ENCODE measurements at places on chromosomes 13 and 19. TPM values are rescaled to one million over a fixed set of nuclear protein-coding genes. Genes with fewer than 3 reads are reported as not detected.

OR7A5 gene
- total RNA-seq = not detected

EGLN2 gene
- 90.3 TPM for total RNA-seq

ACP5 gene
- 12.3 TPM for total RNA-seq

FCAR gene
- total RNA-seq = not detected

ZNF836 gene
- total RNA-seq = 12.8 TPM

ZSCAN22 gene
- 3.3 TPM for total RNA-seq

ZNF625 gene
- 2.5 TPM for total RNA-seq

YIPF2 gene
- 25.6 TPM for total RNA-seq

ZNF737 gene
- 9.9 TPM for total RNA-seq

ZNF709 gene
- 2.4 TPM for total RNA-seq

ZNF358 gene
- 4.6 TPM for total RNA-seq

KLK4 gene
- not detected for total RNA-seq

TRAPPC6A gene
- total RNA-seq = 35.1 TPM

FOSB gene
- total RNA-seq = 5.9 TPM
